Kidney capillary endothelial cell (primary cell): ENCODE measurements at places on chromosomes 1 and 21.
A peak's percentile ranks its signal among the peaks of the same experiment; 100 is the strongest.

DNA sequence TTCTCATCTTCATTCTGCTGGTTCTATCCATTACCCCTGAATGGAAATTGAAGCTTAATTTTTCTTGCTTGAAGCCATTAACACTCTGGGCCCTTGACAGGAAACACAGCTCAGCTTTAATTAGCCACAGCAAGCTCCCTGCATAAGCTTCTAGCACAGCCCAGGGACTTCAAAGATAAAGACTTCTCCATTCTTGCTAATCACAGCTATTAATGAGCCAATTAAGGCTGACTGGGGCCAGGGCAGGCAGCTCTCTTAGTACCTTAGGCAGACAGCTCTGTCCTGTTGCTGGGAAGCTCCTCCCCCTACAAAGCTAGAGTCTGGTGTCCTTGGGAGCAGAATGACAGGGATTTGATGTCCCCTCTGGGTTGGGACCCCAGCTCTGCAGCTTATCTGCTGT is 27.9 kb upstream of the TRABD2B start:
- no peak for DNase-seq

DNA sequence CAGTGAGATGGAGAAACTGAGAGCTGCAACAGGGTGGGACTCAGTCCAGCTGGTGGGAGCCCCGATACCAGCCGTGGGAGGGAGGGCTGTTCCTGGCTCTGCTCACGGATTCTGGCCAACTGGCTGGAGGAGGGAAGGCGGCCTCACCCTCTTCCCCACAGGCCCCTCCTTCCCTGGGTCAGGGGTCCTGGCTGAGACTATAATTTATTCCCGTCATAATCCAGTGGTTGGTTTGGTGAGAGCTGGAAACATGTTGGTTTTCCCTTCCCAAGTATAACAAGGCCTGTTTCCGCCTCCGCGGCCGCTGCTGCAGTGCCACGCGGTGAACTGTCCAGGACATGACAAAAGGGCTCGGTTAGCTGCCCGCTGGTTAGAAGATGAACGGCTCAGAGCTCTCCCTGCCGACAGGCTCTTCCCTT is 10.0 kb downstream of the PTPRF start:
- no peak for DNase-seq

DNA sequence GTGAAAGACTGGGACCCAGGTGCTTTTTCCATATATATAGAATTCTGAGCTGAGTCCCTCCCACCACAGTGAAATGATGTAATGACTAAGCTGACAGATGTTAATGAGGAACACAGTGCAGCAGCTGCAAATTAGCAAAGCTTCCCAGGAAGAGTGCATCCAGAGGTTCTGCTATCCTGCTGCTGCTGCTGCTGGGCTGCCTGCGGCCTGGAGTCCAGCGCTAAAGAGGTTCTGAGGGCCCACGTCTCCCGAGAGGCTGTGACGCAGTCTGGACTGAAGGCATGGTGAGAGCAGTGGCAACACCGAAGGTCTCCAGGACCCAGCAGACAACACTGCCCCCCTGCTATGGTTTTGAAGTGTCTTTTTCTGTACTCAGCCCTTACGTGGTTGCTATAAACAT is 63.9 kb downstream of the URB2 start:
- no peak for DNase-seq

- DNase-seq = no peak
Measured at GRCh38 chr1:167685844-167686243, 35.9 kb upstream of the MPZL1 start.

DNA sequence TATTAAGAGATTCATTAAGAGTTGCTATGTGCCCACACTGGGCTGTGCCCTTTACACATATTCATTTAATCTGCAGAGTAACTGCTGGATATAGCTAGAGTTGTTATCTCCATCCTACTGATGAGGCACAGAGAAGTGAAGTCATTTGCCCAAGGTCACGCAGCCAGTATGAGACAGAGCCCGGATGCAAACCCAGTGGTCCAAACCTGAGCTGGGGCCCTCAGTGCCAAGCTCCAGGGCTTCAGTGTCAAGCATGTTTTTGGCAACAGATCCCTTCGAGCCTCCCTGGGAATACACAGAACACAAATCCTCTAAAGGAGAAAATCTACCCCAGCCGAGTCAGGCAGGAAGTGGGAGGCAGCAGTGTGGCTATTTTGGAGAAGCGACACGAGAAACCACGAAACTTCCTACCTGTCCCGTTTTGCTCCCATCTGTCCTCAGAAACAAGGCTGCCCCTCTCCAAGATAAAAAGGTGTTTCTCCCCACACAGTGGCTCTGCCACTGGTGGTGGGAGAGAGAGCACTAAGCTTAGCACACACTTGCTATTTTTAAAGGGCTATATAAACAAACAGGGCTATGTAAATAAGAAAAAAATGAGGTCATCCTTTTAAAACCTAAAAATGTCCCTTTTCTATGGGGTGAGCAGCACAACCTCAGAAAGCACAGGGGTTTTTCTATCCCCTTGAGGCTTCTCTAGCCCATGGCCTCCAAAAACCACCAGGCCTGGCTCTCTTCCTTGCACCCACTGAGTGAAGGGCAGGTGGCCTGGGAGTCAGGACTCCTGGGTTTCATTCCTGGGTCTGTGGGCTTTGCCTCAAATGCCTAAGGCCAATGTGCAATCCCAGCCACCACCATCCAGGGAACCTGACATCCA is 138.6 kb upstream of the EDN2 start:
- no peak for DNase-seq

GRCh38 chr1:113978863-113979702 is at the start of gene OLFML3:
TSS of gene OLFML3 (plus strand) at chr1:113979474. CDS start at chr1:113979517, 43 bp downstream.
- DNase-seq = peak; percentile 90

DNA sequence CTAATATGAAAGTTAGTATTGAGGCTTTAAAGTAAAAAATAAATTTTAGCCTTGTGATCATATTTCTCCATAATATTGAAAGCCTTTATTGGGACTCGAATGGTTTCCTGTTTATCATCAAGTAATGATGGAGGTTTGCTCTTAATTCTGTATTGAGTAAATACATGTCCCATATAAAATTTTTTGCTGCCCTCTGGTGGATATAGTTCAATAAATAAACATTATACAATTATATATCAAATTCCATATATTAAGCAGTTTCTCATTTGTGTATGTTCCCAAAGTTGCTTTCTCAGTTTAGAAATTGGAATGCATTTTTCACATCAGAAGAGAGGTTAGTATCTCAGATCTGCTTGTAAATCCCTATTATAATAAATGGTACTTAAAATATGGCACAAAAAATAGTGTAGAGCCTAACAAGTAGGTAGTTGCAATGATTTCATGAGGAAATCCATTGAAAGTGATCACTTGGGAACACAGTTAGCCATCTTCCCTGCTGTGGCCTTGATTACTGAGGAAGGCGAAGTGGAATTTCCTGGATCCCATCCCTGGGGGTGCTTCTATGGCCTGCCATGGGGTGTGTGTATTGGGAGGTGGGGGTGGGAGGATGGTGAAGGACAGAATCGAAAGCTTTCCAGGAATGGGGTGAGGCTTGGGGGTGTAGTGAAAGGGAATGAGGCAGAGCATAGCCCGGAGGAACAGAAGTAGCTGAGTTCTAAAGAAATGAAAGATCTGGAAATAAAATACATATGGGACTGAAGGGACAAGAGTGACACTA is 84.1 kb upstream of the C21orf91 start:
- peak; percentile 40 for DNase-seq

- DNase-seq = no peak
Measured at GRCh38 chr1:241999026-241999425, at the start of gene MAP1LC3C. TSS of gene MAP1LC3C (minus strand) at chr1:241999098. CDS start at chr1:241999008, 90 bp downstream.

DNA sequence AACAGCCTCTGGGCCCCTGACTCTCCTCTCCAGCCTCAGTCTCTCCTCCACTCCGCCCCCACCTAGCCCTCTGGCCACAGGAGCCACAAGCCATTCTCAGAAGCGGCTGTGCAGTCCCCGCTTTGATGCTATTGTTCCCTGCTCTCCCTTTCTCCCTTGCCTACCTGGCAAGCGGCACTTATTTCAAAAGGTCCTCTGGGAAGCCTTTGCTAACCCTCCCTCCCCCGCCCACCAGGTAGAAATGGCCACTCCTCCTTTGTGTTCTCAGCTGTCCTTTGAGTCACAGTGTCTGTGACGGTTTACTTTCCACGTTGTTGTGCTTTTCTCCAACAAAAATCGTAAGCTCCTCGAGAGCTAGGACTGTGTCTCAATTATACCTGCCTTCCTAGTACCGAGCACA is 338.4 kb upstream of the PROX1 start:
- DNase-seq = no peak

DNA sequence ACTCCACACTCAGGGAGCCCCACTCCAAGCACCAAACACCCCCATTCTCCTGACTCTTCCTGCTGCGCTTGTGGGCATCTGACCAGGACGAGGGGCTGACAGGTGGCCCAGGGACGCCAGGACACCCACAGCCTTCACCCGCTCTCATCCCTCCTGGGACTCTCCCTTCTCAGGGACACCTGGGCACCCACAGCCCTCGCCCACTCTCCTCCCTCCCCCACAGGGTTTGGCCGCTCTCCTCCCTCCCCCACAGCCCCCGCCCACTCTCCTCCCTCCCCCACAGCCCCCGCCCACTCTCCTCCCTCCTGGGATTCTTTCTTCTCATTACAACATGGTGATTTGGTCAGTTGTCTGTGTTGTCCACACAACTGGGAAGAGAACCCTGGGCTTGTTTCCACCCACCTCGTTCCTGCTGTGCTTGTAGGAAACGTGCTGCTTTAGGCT is 43.4 kb downstream of the PRDM15 start:
- no peak for DNase-seq

GRCh38 chr1:29786195-29786594 is 549.9 kb downstream of the PTPRU start:
- no peak for DNase-seq

DNA sequence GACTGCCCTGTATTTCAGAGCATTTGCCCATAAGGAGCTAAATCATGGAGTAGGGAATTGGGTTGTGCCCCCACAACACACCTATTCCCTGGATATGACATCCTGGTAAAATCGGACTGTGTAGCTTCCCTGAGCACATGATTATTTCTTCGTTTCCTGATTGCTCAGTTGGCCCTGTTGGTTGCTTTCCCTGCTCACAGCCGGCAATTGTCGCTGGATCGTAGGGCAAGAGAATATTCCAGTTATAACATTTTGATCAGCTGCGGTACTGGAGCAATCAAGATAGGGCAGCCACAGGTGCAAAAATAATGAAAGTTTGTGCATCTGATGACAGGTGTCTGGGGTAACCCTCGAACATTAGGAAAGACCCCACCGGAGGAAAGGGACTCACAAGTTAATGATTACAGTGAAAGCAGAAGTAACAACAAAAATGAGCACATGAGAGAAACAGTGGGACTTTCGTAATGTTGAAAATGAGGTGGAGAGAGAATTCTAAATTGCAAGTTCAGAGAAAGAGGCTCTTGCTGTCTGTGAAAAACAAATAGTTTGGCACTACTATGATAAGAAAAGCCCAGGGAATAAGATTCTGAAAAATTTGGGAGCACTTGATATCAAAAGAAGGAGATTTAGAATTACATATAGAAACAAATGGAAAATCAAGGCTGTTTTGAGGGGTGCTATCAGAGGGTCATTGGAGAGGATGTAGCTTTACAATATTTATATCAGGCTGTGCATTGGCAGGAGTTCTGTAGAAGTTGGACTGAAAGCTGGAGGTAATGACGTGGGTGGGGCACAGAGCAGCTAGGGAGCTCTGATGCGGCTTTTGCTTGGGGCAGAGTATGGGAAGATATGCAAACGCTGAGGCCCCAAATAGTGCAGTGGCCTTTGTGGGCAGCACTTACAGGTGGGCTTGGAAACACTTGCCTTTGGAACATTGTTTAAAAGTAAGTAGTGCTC is at the start of gene MAB21L3:
Gene MAB21L3 (plus strand): TSS at position 833 of the 957 bp plus-strand sequence. CDS start 1,217 bp downstream, outside the sequence.
- no peak for DNase-seq
